ENCODE measurements at places on chromosomes 7 and 10.

- no peak for DNase-seq
Observed at GRCh38 chr10:90977855-90978486, 57.1 kb upstream of the ANKRD1 start.

DNA sequence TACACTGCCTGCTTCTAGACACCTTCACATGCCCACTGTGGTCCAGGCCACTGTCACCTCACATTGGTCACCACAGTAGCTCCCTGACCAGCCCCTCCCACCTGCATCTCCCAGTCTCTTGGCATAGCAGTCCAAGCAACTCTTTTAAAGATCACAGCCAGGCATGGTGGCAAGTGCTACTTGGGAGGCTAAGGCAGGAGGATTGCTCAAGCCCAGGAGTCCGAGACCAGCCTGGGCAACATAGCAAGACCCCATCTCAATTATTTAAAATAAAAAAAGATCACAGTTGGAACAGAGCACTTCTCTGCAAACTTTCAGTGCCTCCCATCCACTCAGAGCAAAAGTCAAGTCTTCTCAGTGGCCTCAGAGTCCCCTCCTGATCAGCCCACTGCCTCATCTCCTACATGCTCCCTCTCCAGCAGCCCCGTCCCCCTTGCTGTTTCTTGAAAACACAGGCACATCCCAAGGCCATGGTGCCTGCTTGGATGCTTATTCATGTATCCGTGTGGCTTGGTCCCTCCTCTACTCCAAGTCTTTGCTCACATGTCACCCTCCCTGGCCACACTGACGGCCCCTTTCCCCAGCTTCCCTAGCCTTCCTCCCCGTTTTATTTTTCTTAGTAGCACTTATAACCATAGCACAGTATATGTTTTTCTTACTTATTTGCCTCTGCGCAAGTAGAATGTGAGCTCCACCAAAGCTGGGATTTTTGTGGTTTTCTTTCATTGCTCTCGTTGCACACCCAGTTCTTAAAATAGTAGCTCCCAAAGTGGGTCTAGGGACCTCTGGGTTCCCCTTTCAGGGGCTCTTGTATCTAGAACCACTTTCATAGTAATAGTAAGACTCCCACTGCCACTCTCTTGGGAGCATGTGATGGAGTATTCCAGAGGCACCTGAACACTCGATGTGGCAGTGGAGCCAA lies 19.5 kb downstream of the TSPAN15 start:
- no peak for DNase-seq

GRCh38 chr10:60101821-60102220 lies 195.5 kb upstream of the CCDC6 start:
- DNase-seq: no peak

DNA sequence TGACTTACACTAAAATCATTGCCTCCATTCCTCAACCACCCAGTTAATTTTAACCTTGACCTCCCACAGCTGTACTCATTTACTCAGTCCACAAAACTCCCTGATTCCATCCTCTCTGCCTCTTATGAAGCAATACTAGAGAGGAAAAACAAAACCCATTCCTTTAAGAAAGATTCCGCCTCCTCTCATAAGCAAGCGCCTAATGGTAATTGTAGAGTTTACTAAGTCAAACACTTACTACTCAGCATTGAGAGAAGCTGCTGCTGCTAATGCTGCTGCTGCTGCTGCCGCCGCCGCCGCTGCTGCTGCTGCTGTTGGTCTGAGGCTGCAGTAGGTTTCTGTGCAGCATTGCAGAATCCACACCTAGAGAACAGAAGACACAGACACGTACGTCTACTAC lies 2.1 kb upstream of the ADD3 start:
- no peak for DNase-seq

DNA sequence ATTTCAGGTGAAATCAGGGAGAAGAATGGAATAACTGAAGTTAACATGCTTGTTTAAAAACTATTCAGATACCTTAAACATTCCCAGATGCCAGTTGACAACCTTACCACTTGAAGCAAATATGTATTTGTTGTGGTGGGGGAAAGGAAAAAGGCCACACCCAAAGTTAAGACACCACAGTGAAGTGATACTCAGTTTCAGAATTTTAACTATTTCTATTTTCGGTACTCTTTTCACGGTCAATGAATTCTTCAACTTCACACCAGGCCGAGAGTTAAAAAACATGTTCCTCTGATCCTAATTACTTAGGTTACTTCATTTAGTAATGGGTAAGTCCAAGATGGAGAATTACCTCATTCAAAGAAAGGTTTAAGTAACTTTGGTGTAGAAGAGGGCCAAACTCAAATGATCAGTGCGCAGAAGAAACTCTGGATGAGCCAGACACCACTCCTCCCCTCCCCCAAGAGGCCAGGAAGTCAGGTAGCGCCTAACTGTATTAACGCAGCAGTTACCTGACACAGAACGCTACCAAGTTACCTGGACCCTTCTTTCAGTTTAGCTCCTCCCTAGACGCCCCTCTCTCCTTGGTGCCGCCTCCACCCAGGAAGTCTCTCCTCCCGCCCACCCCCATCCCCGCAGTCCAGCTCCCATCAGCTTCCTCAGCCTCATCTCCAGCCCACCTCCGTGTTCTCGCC lies 700 bp downstream of the MTPN start:
- peak; percentile 35 for DNase-seq

GRCh38 chr10:74071157-74071556 lies 73.2 kb downstream of the VCL start:
- DNase-seq: no peak

GRCh38 chr7:22675917-22676343 lies 51.1 kb upstream of the IL6 start:
- peak; percentile 61 for DNase-seq

DNA sequence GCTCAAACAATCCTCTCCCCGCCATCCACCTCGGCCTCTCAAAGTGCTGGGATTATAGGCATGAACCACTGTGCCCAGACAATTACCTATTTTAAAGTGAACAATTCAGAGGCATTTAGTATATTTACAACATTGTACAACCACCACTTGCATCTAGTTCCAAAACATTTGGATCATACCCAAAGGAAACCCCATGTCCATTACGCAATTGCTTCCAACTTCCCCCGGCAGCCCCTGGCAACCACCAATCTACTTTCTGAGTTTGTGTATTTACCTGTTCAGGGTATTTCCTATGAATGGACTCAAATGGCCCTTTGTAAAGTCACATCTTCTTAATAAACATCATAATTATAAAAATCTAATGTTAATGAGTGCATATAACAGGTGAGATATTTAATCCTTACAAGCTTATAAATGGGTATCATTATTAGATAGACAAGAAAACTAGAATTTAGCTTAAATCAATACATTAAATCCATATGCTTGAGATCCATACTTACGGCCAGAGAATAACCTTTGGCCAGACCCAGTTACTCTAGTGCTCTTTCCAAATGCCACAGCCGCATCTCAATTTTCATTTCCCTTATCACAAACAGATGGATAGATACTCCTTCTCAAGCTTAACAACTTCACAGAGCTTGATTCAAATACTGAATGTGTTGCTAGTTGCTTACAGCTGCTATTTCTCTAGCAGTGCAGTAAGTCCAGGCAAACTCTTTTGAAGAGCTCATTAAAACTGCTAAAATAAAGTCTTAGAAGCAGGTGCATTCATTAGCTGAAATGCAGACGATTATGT lies 133.4 kb upstream of the MKLN1 start:
- DNase-seq: no peak

- DNase-seq: no peak
Observed at GRCh38 chr10:18656724-18657123, 2.5 kb upstream of the ARL5B start.

DNA sequence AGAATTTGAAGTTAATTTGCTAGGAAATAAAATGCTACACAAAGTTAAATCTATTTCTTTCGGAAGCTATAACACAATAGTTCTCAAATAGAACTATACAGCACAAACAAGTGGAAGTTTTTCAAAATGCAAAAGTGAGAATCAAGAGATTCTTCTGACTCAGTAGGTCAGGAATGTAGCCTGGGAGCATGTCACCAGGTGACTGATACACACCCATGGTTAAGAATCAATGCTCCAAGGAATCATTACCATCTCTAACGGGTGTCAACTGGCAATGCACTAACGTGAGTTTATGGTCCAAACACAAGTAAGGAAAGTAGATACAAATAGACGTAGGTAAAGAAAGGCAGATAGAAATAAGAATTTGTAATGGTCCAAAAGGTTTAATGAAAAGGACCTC lies 170.5 kb downstream of the SRPK2 start:
- DNase-seq: no peak

- no peak for DNase-seq
Observed at GRCh38 chr10:5574642-5575131, 49.9 kb downstream of the CALML3 start.

GRCh38 chr7:3194501-3195141 lies 106.4 kb upstream of the SDK1 start:
- no peak for DNase-seq

DNA sequence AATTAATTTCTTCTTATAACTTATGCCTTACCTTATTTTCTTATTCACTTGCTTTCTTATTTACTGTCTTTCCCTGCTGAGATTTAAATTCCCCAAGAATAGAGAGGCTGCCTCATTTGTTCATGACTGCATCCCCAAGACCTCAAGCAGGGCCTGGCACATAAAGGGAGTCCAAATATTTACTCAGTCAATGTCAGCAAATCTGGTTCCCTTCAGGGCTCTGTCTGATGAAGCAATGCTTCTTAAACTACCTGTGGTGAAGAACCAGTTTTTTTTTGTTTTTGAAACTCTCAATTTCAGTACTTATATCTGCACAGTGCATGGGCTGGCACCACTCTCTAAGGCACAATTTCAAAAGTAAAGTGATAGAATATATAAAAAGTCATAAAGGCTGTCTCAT lies 4.7 kb downstream of the ZNF239 start:
- no peak for DNase-seq

All from CD4-positive, alpha-beta T cell treated with Interleukin-15 for 4 hours (primary cell).